ENCODE measurements at places on chromosomes 1 and 21.
A peak's percentile ranks its signal among the peaks of the same experiment; 100 is the strongest.

DNA sequence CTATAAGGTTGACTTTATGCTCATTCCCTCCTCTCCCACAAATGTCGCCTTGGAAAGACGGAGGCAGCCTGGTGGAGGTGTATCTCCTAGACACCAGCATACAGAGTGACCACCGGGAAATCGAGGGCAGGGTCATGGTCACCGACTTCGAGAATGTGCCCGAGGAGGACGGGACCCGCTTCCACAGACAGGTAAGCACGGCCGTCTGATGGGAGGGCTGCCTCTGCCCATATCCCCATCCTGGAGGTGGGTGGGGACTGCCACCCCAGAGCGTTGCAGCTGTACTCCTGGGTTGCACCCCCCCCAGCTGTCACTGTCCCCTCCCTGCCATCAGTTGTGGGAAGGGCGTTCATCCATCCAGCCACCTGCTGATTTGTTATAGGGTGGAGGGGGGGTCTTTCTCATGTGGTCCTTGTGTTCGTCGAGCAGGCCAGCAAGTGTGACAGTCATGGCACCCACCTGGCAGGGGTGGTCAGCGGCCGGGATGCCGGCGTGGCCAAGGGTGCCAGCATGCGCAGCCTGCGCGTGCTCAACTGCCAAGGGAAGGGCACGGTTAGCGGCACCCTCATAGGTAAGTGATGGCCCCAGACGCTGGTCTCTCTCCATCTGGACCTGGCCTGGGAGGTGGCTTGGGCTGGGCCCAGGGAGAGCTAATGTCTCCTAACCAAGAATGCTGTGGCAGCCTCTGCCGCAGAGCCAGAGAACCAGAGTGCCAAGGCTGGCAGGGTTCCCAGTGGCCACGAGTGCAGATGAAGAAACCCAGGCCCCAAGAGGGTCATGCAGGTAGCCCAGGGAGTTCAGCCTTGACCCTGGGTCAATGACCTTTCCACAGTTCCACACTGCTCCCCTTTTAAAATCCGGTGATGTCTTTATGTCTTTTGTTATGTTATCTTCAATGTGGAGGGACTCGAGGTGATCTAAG is 13.1 kb downstream of the PCSK9 start:
- DNase-seq: no peak

GRCh38 chr1:101738475-101738874 is 258.3 kb downstream of the OLFM3 start:
- no peak for DNase-seq

GRCh38 chr1:179052776-179053175 is 27.1 kb downstream of the FAM20B start:
- no peak for DNase-seq

DNA sequence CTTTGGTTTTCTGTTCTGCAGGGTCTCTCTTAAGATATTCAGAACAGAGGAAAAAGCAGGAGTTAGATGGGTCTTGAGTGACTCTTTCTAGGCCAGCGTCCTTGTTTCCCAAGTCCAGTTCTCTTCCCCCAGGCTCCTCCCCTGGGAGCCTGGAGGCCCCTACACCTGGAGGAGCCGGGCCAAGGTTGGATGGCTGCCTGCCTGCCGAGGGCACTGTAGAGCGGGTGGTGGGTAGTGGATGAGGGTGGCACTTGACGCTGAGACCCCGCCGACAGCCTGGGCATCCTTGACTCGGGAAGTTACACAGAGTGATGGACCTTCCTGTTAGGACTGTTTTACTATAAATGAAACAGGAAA is 17.4 kb upstream of the KANK4 start:
- DNase-seq: no peak

DNA sequence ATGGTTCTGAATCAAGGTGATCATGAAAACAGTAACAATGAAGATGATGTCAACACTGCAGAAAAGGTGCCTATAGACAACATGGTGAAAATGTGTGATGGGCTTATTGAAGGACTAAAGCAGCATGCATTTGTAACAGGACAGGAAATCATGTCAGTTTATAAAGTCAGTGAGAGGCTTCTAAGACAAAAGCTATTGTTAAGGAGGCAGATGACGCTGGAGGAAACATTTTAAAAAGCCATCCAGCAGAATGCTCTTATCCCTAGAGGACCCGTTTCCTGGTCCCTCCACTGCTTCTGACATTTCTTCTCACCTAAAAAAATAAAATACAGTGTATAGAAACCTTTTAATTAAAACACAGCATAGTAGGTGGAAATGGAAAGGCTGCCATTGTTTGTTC is 40.9 kb downstream of the CYYR1 start:
- DNase-seq: no peak

DNA sequence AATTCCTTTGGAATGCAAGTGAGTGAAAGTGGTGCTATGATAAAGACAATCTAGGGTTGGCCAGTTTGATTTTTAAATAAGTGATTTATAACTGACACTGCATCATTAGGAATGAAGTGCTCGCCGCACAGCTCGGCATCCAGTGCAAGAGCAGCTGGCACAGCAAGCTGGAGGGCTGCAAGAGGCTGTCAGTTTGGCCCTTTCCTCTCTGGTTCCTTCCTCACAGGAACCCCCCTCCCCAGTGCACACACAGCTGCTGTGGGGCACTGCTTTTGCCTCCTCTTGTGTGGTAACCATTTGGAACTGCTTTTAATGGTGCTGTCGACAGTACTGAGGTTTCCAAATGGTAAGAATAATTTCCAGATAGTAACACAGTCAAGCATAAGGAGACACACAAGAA is 10.4 kb upstream of the BCAR3 start:
- DNase-seq: no peak

- DNase-seq: no peak
Measured at GRCh38 chr1:26710811-26711210, 15.0 kb downstream of the ARID1A start.

DNA sequence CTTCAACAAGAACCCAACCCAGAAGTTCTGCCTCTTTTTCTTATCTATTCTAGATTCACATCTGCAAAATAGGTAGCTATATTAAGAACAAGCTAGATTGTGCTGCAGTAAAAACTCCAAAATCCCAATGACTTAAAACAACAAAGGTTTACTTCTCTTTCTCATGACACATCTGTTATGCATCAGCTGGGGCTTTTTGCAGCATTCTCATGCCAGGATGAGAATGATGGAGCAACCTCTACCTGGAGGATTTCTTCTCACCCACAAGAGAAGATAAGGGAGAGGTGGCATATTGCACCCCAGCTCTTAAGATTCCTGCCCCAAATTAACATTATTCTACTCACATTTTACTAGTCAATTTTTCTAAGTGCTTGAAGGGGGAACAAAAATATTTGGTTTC is 152.3 kb upstream of the SPAG17 start:
- no peak for DNase-seq

- no peak for DNase-seq
Measured at GRCh38 chr1:35507947-35508346, 49.3 kb downstream of the KIAA0319L start.

GRCh38 chr1:233714631-233715217 is 100.8 kb downstream of the KCNK1 start:
- DNase-seq: no peak

- DNase-seq: no peak
Measured at GRCh38 chr1:15519625-15520024, 4.4 kb downstream of the CASP9 start.

DNA sequence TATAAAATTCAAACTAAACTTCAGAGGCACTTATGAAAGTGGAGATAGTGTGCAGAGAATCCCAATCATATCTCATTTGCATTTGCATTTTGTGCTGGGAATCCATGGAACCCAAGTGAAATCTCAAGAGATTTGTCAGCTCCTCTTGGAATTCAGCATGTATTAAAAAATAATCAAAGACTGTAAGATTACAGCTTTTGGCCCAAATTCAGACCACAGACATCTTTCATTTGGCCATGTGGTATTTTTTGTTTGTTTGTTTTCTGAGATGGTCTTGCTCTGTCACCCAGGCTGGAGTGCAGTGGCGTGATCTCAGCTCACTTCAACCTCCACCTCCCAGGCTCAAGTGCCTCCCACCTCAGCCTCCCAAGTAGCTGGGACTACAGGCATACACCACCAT is 3.8 kb upstream of the CACYBP start:
- no peak for DNase-seq

DNA sequence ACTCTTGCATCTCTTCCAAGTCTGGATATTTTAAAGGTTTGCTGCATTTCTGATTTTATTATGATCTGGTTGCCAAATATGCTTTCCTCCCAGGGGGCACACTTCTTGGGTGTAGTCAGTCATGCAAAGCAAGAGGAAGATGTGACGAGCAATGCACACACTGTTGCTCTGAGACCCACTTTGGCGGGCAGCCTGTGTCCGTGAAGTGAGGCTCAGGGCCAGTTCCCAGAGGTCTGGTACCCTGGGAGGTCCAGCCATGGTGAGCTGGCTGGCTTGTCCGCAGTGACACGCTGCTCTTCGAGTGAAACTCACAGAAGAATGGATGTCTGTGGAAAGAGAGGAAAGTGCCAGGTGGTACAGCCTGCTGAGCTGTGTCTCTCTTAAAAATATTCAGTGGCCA is 52.8 kb upstream of the EDN2 start:
- DNase-seq: no peak

- DNase-seq: no peak
Measured at GRCh38 chr1:154290921-154291320, 18.5 kb downstream of the HAX1 start.

DNA sequence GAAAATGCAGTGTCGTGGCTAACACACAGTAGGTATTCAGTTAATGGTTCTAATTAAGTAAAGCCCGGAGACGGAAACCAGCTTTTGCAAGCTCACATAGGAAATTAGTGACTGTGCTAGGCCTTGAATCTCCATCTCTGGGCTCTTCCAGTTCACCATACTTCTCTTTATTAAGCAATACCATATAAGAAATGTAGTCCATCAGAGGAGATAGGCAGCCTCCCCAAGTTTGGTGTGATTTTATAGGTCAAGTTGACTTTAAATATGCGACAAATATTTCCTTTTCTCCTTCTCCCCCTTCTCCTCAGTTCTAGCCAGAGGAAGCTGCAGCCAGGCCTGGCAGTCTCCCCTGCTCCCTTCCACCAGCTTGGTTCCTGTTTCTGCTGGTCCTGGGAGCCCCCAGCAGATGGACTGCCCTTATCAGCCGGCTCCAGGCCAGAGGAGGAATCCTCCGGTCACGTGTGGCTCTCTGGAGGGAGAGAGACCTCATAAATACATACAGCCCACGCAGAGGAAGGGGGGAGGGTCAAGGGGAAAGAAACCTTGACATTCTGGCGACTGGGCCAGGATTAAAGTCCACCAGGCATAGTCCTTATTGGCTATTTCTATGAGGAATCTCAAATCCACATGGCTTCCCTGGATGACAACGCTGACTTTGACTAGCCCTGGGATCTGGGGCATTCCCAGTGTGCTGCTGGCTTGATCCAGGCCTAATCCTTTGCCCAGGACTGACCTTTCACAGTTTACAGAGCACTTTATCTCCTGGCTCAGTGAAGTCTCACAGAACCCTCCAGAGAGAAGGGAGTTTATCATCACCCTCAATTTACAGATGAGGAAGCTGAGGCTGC is 115.1 kb upstream of the JUN start:
- DNase-seq: no peak

GRCh38 chr1:121546830-121547591 is 362.2 kb downstream of the SRGAP2C start:
- DNase-seq: no peak

DNA sequence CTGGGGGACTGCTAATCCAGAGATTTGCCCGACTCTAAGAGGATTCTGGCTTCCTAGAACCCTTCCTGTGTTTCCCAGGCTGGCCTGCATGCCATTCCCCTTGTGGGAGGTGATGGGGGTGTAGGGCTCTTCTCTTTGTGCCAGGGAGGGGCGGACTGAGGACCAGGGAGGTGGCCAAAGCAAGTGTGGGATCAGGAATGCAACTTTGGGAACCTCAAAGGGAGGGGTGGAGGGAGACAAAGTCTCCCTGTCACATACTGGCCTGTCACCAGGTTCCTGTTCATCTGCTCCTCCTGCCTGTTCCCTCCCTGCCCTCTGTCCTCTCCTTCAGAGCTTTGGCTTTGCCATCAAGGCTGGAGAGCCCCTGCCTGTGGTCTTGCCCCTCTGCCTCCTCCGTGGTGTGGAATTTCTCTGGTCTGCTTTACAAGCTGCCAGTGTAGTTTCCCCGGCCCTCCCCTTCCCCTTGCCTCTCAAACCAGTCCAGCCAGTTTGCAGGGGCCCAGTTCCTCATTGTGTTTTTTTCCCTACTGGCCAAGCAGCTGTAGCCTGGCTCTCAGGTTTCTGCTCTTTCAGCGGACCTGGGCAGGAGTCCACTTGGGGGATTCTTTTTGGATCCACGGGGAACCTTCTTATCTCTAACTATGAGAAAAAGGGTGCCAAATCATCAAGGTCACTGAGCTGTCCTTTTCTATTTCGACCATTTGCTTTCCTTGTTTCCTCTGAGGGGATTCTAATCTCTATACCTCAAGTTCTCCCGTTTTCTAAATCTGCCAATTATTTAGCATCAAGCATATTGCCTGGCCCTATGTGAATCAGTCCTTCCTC is 1.8 kb downstream of the CGN start:
- DNase-seq: no peak

GRCh38 chr1:25485536-25486411 is 55.1 kb downstream of the MACO1 start:
- DNase-seq: no peak

GRCh38 chr1:208071435-208072031 is 160.6 kb upstream of the CD34 start:
- DNase-seq: no peak

DNA sequence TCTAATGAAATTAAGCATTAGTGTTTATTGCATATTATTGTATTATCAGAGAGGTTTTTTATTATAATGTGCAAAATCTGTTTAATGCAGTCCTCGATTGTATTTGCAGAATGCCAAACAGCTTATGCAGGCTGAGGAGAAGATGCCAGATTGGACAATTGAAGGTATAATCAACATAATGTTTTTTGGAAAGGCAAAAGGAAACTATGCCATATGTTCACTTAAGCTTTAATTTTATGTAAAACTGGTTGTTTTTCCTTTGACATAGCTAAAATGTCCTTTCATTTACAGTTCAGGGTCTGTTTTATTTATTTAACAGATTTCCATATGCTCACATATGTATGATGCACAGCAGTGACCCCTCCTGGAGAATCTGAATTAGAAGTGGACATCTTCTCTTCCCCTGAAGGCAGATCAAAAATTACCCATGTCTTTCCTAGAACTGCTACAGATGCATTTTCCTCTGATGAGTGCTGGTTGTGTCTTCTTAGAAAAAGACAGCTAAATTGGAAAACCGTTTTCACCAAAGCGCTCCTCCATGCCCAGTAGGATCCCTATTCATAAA is 143.5 kb upstream of the USH2A start:
- no peak for DNase-seq

DNA sequence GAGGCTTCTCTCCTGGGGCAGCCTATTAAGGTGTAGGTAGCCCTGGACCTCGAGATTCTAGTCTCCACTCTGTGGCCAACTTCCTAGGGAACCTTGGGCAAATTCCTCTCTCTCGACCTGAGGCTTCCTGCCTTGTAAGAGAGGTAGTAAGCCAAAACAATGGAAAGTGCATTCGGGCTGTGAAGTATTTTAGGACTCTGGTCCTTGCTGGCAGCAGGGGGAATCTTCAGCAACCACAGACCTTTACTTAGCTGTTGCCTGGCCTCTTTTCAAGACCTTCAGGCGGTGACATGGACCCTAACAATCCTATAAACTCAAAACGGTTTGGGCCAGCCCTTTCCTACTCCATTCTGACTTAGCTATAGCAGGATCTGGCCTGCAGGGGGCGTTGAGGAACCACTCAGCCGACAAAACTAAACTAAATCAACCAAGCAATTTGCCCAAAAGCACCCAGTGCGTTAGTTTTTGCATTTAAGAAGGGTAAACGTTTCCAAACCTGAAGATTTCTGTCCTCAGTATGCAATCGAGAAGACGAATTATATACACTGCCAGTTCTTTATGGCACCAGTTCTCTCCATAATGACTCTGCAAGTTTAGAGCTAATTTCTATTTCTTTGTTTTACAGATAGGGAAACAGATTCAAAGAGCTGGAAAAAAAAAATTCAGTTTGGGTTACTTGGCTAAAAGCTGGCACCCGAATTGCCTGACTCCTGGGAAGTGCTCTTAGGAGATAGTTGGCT is 10.9 kb upstream of the SESN2 start:
- peak; percentile 88 for DNase-seq
